ENCODE measurements at places on chromosomes 11 and 22. TPM values are rescaled to one million over a fixed set of nuclear protein-coding genes. Genes with fewer than 3 reads are reported as not detected.

DNA sequence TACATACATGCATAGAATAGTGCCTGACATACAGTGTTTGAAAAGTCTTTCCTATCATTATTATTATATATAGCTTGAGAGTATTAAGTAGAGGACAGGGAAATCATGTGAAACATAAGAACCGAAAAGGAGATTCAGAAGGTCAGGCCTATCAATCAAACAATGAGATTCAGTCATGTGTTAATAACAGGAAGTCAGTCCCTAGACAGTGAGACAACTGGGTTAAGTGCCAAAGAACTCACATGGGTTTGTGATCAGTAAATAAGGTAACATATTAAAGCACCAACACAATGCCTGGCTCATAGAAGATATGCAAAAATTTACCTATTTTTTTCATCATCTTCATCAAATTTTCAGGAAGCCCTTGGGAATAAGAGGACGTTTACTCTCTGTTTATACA, 174.3 kb upstream of the FAT3 start:
- no peak for DNase-seq

- no peak for DNase-seq
Observed at GRCh38 chr11:5618807-5619206, 6.0 kb upstream of the TRIM34 start.

GRCh38 chr11:64793271-64794160, 9.5 kb downstream of the MAP4K2 start:
- no peak for DNase-seq

DNA sequence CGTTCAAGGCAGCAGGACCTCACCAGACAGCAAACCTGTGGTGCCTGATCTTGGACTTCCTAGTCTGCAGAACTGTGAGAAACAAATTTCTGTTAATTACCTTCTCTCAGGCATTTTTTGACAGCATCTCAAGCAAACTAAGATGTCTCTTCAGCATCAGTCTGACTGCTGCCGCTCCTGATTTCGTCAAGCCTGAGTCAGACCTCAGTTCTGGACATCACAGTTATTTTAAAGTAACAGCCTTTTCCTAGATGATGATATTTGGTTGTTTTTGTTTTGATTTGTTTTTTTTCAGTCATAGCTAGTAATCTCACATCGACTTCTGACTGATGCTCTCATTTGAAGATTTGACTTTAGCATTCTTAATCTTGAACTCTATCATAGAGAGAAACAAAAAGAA, 71.9 kb downstream of the BLID start:
- no peak for DNase-seq

GRCh38 chr11:15667127-15667725, 552.5 kb downstream of the INSC start:
- DNase-seq = no peak

GRCh38 chr11:8732324-8732670, 49.7 kb downstream of the RPL27A start:
- DNase-seq = no peak

DNA sequence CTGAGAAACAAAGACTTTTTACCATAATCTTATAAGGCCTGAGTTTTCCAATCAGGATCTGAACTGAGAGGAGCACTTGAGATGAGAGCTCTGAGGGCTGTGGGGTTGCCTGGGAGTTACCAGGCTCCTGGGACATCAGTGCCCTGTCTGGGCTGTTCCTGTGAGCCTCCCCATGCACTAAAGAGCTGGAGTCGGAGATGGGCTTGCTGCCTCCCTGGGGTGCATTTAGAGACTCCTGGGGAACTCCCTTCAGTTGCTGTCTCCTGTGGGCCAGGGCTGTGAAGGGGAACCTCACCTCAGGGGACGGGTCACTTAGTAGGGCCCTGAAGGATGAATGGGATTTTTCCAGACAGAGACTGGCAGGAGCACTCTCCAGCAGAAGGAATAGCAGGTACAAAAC, 33.3 kb downstream of the KCNC1 start:
- no peak for DNase-seq

DNA sequence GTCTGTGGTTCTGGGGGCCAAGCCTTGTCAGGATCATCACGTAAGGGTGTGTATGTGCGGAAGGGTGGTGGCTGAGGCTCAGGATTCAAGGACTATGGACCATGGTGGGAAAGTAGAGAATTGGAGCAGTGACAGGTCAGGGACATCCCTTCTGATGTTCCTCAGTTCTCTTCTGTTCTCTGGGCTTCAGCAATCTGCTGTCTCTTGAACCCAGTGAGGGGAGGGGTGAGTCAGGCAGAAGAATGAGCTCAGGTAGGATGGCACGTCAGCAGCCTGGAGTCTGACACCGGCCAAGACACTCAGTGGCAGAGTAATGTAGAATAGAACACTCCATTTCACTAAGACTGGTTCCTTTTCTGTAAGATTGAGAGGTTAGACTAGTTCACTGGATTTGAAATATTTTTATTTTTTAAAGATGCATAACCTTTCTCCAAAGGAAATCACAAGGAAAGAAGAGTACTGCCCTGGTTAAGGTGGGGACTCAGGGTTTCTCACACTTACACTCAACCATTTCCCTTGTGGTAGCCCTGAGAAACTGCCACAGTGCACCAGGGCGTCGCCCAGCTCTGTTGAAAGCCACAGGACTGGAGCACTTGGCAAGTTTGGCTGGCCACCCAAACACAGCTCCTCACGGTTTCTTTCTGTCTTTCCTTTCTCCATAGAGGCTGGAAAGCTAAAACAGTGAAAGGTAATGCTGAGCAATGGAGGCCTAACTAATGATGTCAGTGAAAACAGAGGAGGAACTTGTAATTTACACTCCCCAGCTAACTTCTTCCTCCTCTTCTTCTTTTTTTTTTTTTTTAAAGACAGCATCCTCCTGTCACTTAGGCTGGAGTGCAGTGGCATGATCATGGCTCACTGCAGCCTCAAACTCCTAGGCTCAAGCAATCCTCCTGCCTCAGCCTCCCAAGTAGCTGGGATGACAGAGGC, 23.1 kb upstream of the MICAL2 start:
- no peak for DNase-seq

DNA sequence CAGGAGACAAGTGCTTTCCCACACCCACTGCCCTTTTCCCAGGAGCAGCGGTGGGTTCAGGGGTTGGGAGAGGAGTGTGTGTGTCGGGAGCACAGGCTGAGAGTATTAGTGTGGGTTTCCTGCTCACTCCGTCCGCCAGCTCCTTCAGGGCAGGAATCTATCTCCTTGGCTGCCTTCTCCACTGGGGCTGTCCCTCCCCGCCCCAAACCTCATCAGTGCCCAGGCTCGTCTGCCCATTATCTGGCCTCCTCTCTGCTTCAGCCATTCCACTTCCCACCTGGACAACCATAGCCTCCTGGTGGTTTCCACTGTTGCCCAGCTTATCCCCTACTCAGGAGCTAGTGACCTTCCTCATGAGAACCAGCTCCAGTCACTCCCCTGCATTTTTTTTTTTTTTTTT, 19.9 kb downstream of the ASPHD2 start:
- DNase-seq = no peak

DNA sequence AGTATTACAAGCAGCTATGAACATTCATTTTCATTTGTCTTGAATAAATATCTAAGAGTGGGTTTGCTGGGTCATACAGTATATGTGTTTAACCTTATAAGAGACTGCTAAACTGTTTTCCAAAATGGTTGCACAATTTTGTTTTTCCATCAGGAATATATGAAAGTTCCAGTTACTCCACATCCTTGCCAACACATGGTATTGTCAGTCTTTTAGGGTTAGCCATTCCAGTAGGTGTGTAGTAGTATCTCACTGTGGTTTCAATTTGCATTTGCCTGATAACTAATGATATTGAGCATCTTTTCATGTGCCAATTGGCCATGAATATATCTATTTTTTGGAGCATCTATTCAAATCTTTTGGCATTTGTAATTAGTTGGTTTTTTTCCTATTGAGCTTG, 7.7 kb upstream of the CCDC83 start:
- DNase-seq = no peak

DNA sequence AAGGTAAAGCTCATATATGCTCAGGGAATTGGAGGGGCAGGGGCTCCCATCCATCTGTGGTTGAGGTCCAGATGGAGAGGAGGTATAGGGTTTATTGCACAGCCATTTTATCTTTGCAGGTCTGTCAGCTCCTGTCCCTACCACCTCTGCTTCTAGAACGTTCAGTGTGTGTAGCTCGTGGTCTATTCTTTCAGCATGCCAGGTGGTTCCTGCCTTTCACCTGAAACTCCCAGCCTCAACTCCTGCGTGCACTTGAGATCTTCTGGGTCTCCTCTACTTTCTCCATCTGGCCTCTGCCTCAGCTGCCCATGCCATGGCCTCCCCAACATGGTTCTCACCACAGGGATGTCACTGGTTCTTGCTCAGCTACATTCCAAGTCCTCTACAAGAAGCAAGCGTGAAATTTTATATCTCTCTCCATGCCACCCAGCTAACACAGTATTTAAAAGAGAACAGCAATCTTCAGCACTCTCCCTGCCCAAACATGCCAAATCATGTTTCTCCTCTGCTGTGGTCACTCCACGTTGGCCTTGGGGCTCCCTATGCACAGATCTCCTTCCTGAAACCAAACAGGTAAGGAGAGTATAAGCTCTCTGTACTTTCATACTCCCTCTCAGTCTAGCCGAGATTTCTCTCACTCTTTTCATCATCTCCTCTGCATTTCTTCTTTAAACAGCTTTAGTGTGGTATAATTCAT, 157.8 kb upstream of the TRPC6 start:
- no peak for DNase-seq

DNA sequence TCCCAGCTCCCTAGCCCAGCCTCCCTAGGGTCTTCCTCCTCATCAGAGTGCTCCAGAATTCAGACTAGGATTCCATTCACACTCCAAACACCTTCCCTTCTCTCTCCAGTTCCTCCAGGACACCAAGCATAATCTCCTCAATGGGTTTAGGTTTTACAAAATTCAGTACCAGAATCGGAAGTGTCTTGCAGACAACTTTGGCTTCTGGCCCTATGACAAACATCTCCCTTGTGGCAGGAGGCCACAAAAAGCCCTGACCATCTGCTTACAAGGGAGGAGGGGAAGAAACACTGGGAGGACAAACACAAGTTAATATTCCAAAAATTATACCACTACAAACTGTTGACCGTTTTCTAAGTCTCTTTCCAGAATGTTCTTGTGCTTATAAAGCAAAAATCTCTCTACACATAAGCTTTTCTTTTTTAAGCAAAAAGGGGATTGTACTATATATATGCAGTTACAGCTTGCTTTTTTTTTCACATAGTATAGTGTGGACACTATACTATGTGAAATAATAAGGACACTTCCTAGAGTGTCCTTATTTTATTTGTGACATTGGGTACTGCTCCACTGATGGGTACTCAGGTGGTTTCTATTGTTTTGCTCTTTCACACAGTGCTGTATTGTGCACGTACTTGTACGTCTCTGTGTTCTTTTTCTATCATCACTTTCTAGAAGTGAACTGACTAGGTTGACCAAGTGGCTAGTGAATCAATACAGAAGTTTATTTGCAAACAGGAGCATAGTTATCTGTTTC, 78.7 kb downstream of the BDNF start:
- no peak for DNase-seq

- no peak for DNase-seq
Observed at GRCh38 chr22:36100134-36100824, 60.3 kb downstream of the APOL3 start.

- DNase-seq = no peak
Observed at GRCh38 chr11:32213223-32213622, 122.3 kb downstream of the RCN1 start.

GRCh38 chr11:69745201-69745600, 29.9 kb downstream of the FGF4 start:
- DNase-seq = no peak

GRCh38 chr11:76736773-76737495, 46.2 kb upstream of the TSKU start:
- DNase-seq = no peak

GRCh38 chr11:117424781-117425180, 97.1 kb downstream of the CEP164 start:
- no peak for DNase-seq

The CYP2D6 gene
- total RNA-seq = 7.2 TPM

The ZNF214 gene
- total RNA-seq = 6.5 TPM

The LRRN4CL gene
- total RNA-seq = 1.6 TPM

The AIP gene
- total RNA-seq = 45.2 TPM

The OR8D1 gene
- not detected for total RNA-seq

The MRGPRF gene
- total RNA-seq = 4.0 TPM

The MRGPRE gene
- not detected for total RNA-seq

The MMP13 gene
- total RNA-seq = not detected

Data from mesothelial cell of epicardium (in vitro differentiated cells).